ENCODE measurements at places on chromosomes 2 and 18.
A peak's percentile ranks its signal among the peaks of the same experiment; 100 is the strongest.

DNA sequence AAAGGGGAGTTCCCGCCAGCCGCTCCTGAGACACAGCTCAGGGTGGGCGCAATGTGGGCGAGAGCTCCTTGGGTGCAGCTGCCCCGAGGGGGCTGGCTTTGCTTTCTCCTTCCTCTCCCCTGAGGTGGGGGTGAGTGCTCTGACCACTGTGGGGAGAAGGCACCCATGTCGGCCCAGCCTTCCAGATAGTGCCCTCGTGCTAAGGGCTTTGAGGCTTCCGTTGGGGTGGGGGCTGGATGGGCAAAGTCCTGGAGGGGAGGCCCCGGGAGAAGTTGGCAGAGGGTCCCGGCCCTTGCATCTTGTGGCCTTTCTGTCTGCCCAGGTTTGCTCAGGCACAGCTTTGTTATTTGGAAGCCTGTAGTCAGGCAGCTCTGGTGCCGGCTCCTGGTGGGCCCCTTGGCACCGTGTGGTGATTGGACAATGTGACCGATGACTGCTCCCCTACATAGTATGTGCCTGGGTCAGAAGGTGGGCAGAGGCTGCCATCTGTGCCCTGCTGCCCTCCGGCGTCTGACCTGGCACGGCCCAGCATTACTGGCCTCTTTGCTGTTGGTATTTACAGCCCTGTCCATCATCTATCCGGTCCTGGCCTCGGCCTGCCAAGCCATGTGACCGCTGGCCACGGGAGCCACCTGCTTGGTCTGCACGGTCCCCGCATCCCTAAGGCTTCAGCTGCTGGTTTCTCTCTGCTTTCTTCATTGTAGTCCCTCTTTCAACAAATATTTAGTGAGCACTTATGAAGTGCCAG is 50.8 kb downstream of the TWIST2 start:
- H3K4me1 ChIP-seq = no peaks in the 10 kb centered on the region
- no peak overlapping the region for H3K4me3 ChIP-seq
- DNase-seq = no peak

DNA sequence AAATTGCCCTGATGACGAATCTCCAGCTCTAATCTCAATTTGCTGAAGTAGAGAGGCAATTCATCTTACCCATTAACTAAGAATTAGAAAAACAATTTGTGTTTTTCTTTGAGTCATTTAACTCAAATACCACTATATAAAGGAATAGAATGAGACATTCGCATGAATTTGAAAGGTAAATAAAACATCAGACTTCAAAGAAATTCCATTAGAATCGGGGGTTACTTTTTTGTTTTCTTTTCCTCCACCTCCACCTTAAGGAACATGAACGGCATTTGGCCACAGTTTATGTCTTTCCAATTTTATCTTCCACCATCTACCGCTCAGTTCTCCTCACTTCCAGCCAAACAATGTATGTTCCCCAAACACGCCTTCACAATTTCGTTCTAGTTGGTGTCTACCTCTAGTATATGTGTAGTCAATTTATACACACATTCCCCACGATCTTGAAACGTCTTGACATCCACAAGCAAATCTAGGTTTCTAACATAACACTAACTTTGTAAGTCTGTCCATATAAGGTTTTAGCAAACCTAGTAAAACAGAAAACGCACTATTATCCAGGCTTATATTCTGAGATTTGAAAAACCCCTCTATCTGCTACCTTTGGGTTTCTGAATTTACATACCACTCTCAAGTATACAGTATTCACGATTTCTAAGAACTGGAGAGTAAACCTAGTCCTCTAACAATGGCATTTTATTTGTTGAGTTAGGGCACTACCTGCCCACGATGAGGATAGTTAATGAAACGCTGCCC is 1.2 kb upstream of the SMCHD1 start:
- no peak for DNase-seq
- H3K4me3 ChIP-seq = peak overlapping the region; percentile 86
- peaks cover 31% of the 10 kb centered on the region for H3K4me1 ChIP-seq
- peaks cover 2% of the 10 kb centered on the region for H3K27me3 ChIP-seq

DNA sequence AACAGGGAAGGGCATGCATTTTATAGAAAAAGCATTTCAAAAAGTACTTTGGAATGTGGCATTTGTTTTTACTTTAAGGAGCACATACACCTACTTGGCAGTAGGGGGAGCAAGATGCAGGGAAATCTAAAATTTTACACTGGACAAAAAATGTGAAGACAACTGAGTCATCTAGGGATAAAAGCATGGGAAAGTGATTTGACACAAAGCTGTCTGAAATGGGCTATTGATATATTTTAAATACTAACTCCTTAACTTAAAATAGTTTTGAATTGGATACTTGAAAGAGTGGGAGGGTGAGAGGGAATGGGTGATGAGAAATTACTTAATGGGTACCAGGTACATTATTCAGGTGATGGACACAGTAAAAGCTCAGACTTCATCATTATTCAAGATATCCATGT is 15.8 kb downstream of the TMEM200C start:
- H3K27ac ChIP-seq = no peak overlapping the region
- no peak for DNase-seq
- no peaks in the 10 kb centered on the region for H3K4me1 ChIP-seq
- H3K27me3 ChIP-seq = peaks cover 5% of the 10 kb centered on the region

GRCh38 chr2:3778851-3779495 is 75.6 kb downstream of the DCDC2C start:
- H3K4me3 ChIP-seq = no peak overlapping the region
- DNase-seq = no peak
- H3K27ac ChIP-seq = no peak overlapping the region
- peaks cover 8% of the 10 kb centered on the region for H3K4me1 ChIP-seq
- H3K36me3 ChIP-seq = no peaks in the 10 kb centered on the region

DNA sequence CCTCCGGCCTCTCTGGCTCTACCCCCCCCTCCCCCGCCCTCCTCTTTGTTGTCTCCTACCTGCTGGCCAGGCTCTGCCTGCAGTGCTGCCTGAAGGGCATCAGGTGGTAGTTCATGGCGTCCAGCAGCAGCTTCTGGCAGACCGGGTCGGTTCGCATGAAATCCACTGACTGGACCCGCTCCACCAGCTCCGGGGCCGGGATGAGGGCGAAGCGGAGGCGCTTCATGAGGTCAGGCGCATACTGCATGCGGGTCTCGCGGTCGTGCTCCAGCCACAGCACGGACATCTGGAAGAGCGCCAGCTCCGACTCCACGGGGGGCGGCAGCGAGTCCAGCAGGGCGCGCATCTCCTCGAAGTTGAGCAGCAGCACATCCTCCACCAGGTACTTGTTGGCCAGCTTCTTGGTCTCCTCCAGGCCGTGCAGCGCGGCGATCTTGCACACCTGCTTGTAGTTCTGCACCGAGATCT is 3.2 kb downstream of the KLHL14 start:
- H3K4me1 ChIP-seq = no peaks in the 10 kb centered on the region
- H3K27me3 ChIP-seq = peaks cover 47% of the 10 kb centered on the region
- DNase-seq = no peak

GRCh38 chr18:38940475-38940862 is 1374.9 kb upstream of the CELF4 start:
- peak overlapping the region; percentile 19 for H3K4me3 ChIP-seq
- H3K36me3 ChIP-seq = peaks cover 6% of the 10 kb centered on the region
- H3K27ac ChIP-seq = peak overlapping the region; percentile 91
- DNase-seq = no peak
- H3K4me1 ChIP-seq = peaks cover 28% of the 10 kb centered on the region
- peaks cover 9% of the 10 kb centered on the region for H3K27me3 ChIP-seq

DNA sequence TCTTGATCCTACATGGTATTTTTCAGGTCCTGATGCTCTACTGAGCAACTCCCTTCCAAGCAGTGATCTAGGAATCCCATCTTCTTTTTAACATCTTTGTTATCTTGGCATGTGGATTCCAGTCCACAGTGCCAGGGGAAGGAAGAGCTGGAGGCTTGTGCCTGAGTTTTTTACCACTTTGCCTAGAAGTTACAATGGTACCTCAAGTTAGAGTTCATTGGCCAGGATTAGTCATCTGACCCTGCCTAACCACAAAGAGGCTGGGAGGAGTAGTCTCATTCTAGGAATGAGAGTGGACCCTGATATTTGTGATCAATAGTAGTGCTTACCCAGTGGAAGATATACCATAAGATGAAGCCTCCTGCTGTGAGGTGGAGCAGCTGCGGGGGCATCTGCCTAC is 109.3 kb downstream of the ADCYAP1 start:
- no peak for DNase-seq
- H3K36me3 ChIP-seq = no peaks in the 10 kb centered on the region
- no peak overlapping the region for H3K4me3 ChIP-seq
- no peaks in the 10 kb centered on the region for H3K4me1 ChIP-seq

GRCh38 chr18:47750889-47751423 is 179.5 kb downstream of the SMAD2 start:
- DNase-seq = no peak
- peaks cover 10% of the 10 kb centered on the region for H3K4me1 ChIP-seq
- H3K27ac ChIP-seq = no peak overlapping the region
- H3K27me3 ChIP-seq = peaks cover 11% of the 10 kb centered on the region

DNA sequence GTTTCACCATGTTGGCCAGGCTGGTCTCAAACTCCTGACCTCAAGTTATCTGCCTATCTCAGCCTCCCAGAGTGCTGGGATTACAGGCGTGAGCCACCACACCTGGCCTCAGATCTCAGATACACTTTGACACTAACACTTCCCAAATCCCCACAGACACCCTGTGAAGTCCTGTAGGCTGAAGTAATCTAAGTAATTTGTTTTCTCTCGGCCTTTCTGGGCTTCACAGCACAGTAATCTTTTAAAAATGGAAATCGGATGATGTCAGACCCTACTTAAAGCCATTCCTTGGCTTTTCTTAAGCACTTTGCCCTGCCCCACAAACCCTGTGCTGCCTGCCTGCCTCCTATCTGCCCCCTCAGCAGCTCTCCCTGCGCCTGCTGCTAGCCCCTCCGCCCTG is 16.2 kb downstream of the ATIC start:
- no peak overlapping the region for H3K27ac ChIP-seq
- H3K36me3 ChIP-seq = peaks cover 59% of the 10 kb centered on the region
- H3K4me3 ChIP-seq = no peak overlapping the region
- peaks cover 47% of the 10 kb centered on the region for H3K4me1 ChIP-seq
- no peak for DNase-seq

GRCh38 chr2:170943596-170943995 is 14.5 kb downstream of the GORASP2 start:
- H3K27me3 ChIP-seq = no peaks in the 10 kb centered on the region
- H3K4me1 ChIP-seq = peaks cover 49% of the 10 kb centered on the region
- H3K36me3 ChIP-seq = peaks cover 13% of the 10 kb centered on the region
- no peak overlapping the region for H3K27ac ChIP-seq

- H3K27ac ChIP-seq = no peak overlapping the region
- H3K4me1 ChIP-seq = no peaks in the 10 kb centered on the region
- no peak for DNase-seq
- H3K27me3 ChIP-seq = peaks cover 19% of the 10 kb centered on the region
- H3K36me3 ChIP-seq = no peaks in the 10 kb centered on the region
Measured at GRCh38 chr2:99543247-99543646, 53.4 kb upstream of the REV1 start.

DNA sequence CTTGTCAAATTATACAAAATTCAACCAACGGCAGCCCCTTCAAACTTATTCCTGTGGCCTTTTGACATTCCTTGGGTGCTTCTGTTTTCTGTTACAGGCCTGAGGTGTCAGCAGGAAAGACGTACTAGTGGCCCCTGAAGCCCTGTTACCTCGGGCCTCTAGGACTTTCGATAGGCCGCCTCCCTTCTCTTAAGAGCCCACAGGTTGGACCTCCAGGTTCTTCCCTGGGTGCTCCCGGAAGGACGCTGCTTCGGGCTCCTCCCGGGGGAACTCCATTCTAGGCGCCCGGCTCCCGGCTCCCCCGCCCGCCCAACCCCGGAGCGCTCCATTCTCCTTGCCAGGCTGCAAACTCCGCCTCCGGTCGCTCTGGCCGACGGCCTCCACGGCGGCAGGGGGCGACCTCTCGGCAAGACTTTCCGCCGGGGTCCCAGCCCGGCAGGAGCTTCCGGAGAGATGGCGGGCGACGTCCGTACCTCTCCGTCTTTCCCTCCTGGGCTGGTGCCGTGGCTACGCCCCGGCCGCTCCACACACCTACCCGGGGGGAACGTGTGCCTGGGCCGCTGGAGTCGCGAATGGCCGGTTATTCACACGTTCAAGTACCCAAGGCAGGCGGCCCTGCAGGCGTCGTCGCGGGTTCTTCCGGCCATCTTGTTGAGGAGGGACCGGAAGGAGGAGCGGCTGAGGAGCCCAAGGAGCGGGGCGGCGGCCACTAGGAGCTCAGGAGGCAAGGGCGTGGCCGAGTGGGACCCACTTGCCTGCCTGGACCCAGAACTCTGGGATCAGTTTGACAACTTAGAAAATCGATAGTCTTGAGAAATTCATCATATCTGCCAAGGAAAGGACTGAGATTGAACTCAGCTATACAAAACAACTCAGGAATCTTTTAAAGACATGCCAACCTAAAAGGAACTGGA is 27.5 kb downstream of the BOLA3 start:
- peak overlapping the region; percentile 82 for H3K4me3 ChIP-seq
- peaks cover 7% of the 10 kb centered on the region for H3K4me1 ChIP-seq
- H3K36me3 ChIP-seq = peaks cover 11% of the 10 kb centered on the region
- H3K27ac ChIP-seq = peak overlapping the region; percentile 88

GRCh38 chr18:14781671-14782070 is 33.7 kb downstream of the ANKRD30B start:
- no peaks in the 10 kb centered on the region for H3K4me1 ChIP-seq
- no peak overlapping the region for H3K27ac ChIP-seq
- H3K4me3 ChIP-seq = no peak overlapping the region
- no peak for DNase-seq
- H3K36me3 ChIP-seq = no peaks in the 10 kb centered on the region

GRCh38 chr2:48247206-48247605 is 282.7 kb upstream of the STON1 start:
- H3K4me1 ChIP-seq = peaks cover 11% of the 10 kb centered on the region
- H3K4me3 ChIP-seq = no peak overlapping the region
- DNase-seq = no peak
- H3K27ac ChIP-seq = no peak overlapping the region
- H3K27me3 ChIP-seq = peaks cover 2% of the 10 kb centered on the region

- DNase-seq = no peak
- H3K4me1 ChIP-seq = peaks cover 53% of the 10 kb centered on the region
- no peak overlapping the region for H3K4me3 ChIP-seq
Measured at GRCh38 chr2:157903151-157903550, 27.0 kb upstream of the ACVR1 start.

- H3K27me3 ChIP-seq = no peaks in the 10 kb centered on the region
- H3K36me3 ChIP-seq = no peaks in the 10 kb centered on the region
- H3K27ac ChIP-seq = no peak overlapping the region
- no peak for DNase-seq
- no peak overlapping the region for H3K4me3 ChIP-seq
Measured at GRCh38 chr2:165432234-165432966, 37.1 kb upstream of the CSRNP3 start.

DNA sequence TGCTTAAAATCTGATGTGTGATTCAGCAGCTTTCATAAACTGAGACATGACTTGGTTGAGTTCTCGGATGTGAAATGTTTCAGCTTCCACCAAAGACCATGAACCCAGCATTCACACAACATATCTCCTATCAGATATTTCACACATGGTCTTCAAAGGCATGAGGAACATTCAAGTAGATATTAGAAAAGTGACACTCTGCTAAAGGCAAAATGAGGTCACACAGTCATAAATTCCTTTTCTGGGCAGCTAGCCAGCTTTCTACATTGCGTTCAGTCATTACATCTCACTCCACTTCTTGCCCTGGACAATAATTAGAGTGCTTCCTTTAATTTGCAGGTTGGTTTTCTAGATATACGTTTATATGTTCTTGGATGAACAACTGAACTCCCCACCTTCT is 96.7 kb downstream of the GAREM1 start:
- peaks cover 2% of the 10 kb centered on the region for H3K27me3 ChIP-seq
- H3K4me1 ChIP-seq = no peaks in the 10 kb centered on the region
- DNase-seq = no peak
- no peaks in the 10 kb centered on the region for H3K36me3 ChIP-seq
- no peak overlapping the region for H3K4me3 ChIP-seq

Data from activated T-helper 1 cell treated with anti-CD3 and anti-CD28 coated beads, Interleukin-12 subunit alpha, Interleukin-12 subunit beta, Interleukin-2, Interleukin-4 antibody, amounts not matched to agents 30 ng/mL and 10 ng/mL and 1 ng/mL, durations not matched to agents 14 hours and 24 hours and 36 hours (primary cell).